ENCODE measurements at places on chromosomes 11 and 22. TPM values are rescaled to one million over a fixed set of nuclear protein-coding genes. Genes with fewer than 3 reads are reported as not detected.

DNA sequence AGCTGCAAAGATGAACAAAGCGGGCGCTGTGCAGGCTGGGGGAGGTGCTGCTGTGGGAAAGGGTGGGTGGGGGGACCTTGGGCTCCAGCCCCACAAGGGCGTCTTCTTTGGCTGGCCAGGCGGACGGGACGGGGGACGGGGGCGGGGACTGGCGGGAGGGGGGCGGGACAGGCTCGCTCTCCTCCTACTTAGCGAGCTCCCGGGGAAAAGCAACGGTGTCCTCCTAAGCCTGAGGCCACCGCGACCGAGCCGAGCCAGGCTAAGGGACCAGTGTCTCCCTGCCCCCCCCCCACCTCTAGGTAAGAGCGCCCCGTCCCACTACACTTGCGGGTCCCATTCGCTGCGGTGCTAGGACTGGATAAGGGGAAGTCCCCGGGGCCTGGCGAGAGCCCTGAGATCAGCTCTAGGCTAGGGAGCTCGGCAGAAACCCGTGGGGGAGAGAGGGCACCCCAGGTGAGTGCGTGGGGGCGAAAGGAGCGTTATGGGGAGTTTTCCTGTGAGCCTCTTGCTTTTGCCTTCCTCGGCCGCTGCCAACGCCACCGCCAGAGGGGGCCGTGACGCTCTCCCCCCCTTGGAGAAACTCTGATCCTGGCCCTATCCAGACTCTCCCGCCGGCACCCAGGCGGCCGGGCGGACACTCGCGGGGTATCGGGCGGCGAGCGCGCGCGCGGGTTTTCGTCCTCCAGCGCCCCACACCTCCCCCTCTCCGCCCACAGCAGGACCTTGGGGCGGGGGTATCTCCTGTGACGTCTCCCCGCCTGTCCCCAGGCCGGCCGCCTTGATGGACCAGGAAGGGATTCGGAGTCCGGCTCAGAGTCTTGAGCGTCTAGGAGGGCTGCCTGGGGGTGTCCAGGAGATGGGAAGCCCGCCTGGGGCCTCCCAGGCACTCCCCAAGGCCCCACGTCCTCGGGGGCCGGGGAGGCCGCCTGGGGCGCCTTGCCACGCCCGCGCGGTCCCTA is at the start of gene PHLDB1:
Gene PHLDB1 (plus strand): TSS at position 215 of the 959 bp plus-strand sequence. CDS start 6,222 bp downstream, outside the sequence.
- DNase-seq: peak; percentile 41

DNA sequence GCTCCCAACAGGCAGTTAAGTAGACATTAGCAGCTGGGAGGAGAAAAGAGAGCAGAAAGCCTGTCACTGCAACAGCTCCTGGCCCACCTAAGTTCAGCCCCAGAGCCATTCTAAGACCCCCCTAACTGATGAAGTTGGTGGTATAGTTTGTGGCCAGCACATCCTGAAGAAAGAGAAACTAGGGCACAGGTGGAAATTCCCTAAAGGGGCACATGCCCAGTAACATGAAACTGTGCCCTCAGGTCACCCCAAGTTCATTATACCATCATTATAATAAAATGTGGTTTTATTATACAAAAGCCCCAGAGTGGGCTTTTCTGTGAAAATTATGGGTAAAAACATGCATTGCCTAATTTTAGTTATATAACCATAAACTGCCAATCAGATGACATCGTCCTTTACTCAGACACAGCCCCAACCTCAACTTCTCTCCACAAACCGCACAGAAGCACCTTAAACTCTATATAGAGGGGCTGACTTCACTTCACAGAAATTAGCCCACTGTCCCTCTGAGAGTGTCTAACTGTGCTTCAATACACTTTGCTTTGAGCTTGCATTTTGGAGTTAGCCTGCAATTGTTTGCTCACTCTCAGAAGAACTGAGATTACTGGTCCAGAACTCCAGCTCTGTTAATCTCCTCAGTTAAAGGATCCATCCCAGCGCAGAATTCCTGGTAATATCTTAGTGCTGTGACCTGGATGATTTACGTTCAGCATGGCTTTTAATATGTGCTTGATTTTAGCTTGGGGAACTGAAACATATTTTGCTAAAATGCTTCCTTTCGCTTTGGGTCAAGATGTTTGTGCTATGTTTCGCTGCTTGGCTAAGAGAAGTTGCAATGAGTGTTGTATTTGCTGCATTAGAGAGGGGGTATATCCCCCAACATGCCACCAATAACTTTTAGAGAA is 1.8 kb upstream of the APOL3 start:
- peak; percentile 66 for DNase-seq

DNA sequence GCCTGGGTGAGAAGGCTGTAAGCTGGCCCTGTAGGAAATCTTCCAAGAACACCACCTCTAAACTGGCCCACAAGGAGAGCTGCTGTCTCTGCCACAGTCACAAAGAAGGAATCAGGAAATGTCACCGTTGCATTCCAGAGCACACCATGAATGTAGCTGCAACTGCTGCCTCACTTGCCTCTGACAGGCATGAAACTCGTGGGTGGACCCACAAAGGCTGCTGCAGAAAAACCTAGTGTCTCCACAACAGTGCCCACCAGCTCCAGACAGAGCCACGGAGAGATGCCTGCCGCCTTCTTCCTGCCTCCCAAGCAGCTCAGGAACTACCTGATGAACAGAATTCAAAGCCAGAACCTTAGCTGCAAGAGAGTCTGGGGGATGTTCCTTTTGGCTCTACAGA is 10.5 kb downstream of the DNAJB13 start:
- no peak for DNase-seq

GRCh38 chr22:17402293-17402692 is 33.0 kb downstream of the CECR2 start:
- DNase-seq: no peak

- DNase-seq: no peak
Observed at GRCh38 chr22:37018815-37019308, 385 bp downstream of the TST start.

- no peak for DNase-seq
Observed at GRCh38 chr11:114596175-114596919, 761 bp upstream of the NXPE4 start.

GRCh38 chr22:17234144-17234623 is 14.9 kb upstream of the ADA2 start:
- DNase-seq: no peak

DNA sequence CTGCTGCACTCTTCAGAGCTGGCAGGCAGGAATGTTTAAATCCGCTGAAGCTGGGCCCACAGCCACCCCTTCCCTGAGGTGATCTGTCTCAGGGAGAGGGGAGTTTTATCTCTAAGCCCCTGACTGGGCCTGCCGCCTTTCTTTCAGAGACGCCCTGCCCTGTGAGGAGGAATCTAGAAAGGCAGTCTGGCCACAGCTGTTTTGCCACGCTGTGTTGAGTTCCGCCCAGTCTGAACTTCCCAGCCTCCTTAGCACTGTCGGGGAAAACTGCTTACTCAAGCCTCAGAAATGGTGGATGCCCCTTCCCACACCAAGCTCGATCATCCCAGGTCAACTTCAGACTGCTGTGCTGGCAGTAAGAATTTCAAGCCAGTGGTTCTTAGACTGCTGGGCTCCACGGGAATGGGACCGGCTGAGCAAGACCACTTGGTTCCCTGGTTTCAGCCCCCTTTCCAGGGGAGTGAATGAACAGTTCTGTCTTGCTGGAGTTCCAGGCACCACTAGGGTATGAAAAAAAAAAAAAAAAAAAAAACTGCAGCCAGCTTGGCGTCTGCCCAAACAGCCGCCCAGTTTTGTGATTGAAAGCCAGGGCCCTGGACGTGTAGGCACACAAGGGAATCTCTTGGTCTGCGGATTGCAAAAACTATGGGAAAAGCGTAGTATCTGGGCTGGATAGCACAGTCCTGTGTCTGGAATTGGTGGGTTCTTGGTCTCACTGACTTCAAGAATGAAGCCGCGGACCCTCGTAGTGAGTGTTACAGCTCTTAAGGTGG is 127.4 kb downstream of the SPON1 start:
- DNase-seq: no peak

- no peak for DNase-seq
Observed at GRCh38 chr11:75856912-75857311, 41.9 kb downstream of the UVRAG start.

- no peak for DNase-seq
Observed at GRCh38 chr22:36571991-36572390, 43.0 kb upstream of the EIF3D start.

GRCh38 chr22:28728002-28728401 is 13.6 kb downstream of the CHEK2 start:
- DNase-seq: no peak

Gene GAL
- total RNA-seq: not detected

Gene CRKL
- total RNA-seq: 36.9 TPM

Gene RASSF10
- under 0.01 TPM for total RNA-seq

Measured in hematopoietic multipotent progenitor cell (in vitro differentiated cells).